NCI-H446 (cell line): ENCODE measurements at places on chromosomes 1 and 21.

DNA sequence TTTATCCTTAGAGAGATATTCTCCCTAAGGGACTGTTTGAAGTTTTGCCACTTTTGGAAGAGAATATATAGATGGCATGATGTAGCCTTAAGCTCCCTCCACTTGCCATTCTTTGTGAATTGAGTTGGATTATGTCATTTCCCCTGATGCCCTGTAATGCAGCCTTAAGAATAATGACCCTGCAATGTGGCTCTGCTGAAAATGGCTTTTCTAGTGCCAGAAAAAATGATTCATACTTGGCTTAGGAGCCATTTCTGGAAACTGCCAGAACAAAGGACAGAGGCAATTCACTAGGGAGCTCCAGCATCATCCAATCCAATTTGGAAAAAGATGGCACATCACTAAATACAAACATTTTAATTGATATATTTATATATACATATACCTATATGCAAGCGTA, 265.3 kb downstream of the SPATA17 start:
- DNase-seq = peak; percentile 91

GRCh38 chr21:23951251-23951650, 1656.0 kb downstream of the MRPL39 start:
- DNase-seq = no peak

DNA sequence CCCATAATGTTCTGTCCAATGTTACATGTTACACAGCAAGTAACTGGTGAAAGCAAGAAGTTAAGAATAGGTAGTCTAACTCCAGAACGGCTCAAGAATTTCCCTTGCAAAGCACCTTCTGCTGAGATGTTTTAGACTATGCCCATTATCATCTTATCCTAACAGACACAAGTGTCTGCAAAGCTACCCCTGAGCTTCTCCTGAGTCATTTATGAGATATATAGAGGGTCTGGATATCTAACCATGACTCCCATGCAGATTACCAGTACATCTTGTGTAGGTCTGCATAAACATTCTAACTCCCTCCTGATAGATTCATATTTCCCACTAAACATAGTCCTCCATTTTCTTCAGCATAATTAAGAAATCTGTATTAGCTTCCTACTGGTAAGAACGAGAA, 171.7 kb downstream of the COQ8A start:
- no peak for DNase-seq

DNA sequence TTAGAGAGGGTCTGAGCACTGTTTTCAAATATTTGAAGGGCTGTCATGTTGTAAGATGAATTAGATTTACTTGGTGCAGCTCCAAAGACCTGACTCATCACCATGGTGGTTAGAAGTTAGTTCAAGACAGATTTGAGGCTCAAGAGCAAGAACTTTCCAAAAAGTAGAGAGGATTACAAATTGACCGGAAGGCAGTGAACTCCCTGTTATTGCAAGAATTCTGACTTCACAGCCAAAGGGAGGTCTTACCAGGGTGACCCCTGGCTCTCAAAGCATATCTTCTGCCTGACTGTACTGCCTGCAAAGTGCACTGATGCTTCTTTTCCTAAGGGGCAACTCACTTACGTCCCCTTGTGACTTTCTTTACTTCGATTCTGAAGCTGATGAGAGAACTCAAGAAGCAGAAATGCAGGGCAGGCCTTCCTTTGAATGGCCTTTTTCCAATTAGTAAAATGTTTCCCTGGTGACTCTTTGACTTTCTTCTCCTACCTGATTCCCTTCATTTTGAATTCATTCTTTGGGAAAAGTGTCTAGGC, 86.4 kb downstream of the NAV1 start:
- DNase-seq = peak; percentile 52

DNA sequence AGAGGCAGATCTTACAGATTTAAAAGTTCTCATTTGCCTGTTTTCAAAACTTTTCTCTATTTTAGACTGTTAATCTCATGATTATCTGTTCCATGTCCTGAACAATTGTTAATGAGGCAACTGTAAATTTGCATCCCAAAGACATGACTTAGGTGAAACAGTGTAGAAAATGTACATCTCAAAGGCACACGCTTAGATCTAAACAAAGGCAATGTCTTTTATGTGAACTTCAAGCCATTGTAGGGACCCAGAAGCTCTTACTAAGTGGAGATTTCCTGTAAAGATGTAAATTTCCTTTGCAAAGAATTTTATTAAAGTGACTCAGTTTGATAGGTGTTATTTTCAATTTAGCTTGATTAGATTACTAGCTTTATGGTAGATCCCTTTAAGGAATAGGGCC, 125.2 kb upstream of the F3 start:
- no peak for DNase-seq

DNA sequence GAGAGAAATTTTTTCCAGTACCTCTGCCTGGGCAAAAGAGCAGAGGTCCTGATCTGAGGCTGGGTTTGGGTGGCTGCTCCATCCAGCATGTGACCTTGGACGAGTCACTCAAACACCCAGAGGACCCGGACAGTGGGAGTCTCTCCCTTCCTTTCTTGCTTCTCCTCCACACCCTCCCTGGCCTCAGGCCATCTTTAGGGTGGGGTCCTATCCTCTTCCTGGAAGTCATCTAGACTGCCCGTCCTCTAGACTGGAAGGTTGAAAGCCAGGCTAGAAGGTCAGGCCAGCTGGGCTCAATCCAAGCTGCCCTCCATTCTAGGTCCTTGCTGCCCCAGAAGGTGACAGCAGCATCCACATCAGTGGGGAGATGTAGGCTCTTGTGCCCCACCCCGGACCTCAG, 599.5 kb downstream of the MATN1 start:
- no peak for DNase-seq
